ENCODE measurements at places on chromosomes 1 and 21.

DNA sequence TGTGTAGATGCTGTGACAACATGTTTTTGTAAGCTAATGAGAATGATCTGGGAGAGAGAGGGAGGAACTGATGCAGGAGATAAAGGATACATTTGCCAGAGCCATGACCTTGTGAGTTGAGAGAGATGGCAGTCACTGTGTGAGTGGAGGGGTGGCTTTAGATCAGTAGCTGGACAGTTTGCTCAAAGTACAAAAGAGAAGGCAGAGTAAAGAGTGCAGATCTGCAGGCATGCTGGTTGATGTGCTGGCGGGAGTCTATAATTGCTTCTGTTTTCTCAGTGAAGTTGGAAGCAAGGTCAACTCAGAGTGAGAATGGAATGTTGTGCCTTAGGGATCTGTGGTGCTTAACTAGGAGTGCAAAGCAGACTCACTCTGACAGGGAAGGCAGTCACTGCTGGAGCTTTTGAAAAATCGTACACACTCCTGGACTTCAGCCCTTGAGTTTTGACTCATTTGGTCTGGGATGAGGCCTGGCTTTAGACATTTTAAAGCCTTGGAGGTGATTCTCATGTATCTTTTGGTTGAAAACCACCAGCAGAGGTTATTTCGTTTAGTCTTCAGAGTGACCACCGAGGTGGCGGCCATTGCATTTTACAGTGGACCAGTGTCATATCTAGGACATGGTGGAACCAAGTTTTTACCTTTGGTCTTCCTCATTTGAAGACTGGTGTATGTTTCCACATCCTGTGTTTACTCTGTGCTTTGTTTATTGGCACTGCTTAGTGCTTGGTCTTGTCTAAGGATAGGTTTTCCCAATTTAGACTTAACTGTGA is 49.6 kb downstream of the MTR start:
- no peak for DNase-seq

DNA sequence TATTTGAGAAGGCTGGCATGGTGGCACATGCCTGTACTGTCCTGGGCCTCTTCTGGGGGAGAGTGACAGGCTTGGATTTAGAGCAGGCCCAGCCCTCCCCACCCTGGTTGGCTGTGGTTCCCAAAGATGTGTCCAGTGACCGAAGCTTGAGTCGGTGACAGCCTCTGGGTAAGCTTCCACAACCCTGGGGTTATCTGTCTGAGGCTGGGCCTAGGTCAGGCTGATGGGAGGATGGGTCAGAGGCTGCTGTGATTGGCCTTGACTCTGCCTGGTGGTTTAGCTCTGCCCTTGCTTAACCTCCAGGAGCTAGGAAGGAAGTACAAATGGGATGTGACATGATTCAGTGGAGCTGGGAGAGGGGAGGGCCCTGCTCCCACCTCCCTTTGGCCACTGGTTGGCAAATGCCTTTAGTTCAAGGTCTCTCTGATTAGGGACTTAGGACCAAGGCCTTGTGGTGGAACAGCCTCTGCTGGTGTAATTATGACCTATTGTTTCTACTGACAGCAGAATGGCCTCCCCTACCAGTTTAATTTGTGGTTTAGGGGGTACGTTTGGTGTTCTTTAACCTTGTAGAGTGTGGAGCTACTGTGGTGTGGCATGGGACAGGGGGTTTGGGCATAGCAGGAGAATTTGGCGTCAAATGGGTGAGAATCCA is 16.6 kb downstream of the NUDC start:
- DNase-seq, result no peak

- no peak for DNase-seq
Measured at GRCh38 chr1:40868051-40868723, 6.0 kb upstream of the CITED4 start.

DNA sequence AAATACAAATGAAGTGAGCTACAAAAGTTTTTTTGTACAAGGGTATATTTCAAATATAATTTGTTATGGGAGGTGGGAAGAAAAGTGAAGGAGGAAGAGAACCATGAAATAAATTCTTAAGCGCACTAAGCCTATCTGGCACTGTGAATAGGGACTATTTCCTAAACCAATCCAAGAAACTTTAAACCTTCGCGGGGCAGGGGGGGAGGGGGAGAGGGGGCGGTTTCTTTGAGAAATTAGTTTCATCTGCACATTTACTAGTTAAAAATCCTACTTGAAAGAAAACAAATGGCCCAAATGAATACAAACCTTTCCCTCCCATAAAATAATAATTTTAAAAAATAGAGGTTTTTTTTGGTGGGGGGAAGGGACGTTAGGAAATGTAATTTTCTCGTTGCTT is 364 bp downstream of the GOLPH3L start:
- DNase-seq, result no peak
